ENCODE measurements at places on chromosomes 6 and 20.
A peak's percentile ranks its signal among the peaks of the same experiment; 100 is the strongest.

GRCh38 chr6:149782337-149782736 is 32.8 kb downstream of the PCMT1 start:
- DNase-seq: no peak

GRCh38 chr6:111423960-111424846 is 58.8 kb downstream of the REV3L start:
- DNase-seq: peak; percentile 15

DNA sequence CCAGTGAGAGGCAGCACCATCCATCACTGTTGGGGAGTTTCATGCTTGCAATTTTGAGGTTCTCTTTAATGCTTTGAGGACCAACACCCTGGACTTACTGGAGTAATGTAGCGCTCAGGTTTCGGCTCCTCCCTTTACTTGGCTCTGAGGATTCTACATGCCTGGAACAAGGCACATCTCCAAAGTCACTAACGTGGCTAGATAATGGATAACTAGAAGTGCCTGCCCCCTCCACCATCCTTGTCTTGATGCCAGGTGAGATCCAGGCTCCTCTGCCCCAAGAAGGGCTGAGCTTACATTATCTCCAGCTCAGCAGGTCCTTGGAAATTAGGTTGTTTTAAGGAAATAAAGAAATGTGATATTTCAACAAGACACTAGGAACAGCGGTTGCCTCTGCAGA is 75.5 kb upstream of the ZNFX1 start:
- DNase-seq: no peak

DNA sequence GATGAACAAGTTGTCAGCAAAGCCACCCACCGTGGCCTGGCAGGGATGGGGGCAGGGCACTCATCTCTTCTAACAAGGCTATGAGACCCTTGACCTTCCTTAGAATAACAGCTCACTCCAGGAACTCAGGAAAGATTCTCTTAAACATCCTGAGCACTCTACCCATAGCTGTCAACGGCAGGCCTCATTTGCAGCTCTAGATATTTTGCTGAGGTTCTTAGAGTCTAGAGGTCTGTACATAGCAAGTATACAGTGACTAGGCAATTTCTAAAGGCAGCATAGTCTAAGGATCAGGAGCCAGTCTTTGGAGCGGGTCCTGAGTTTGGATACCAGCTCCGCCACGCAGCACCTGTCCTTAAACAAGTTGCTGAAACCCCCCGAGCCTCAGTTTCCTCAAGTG is 11.7 kb downstream of the TRERF1 start:
- DNase-seq: no peak

GRCh38 chr6:25544833-25545232 is 107.2 kb upstream of the SCGN start:
- no peak for DNase-seq

DNA sequence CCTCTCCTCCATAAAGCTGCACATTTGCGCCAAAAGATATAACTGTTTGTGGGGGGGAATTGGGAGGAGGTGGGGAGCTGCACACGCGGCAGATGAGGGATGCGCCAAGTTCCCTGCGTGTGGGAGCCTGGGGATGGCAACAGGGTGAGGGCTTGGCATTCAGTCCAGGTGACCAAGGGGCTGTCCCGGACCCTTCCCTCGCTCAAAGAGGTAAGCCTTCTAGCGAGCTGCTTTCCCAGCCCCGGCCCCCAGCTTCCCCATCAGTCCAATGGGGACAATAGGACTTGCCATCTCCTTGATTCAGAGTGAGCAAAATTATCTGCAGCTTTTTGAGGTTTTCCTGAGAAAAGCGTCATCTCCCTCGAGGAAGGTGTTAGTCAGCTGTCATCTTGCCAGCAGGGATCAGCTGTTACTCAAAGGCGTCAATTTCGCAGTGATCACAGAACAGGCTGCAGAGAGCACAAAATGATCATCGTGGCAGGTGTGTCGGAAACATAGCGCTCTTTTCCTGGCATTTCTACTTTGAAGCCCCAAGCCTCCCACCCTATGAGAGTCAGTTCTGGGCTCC is 21.3 kb downstream of the ZNF831 start:
- DNase-seq: no peak

Measured in NCI-H1417 (cell line).